ENCODE measurements at places on chromosomes 7 and 10. TPM values are rescaled to one million over a fixed set of nuclear protein-coding genes. Genes with fewer than 3 reads are reported as not detected.

GRCh38 chr10:80172896-80173295 is 32.4 kb downstream of the ANXA11 start:
- no peak for DNase-seq

GRCh38 chr10:69760072-69760471 is 41.6 kb upstream of the COL13A1 start:
- no peak for DNase-seq

DNA sequence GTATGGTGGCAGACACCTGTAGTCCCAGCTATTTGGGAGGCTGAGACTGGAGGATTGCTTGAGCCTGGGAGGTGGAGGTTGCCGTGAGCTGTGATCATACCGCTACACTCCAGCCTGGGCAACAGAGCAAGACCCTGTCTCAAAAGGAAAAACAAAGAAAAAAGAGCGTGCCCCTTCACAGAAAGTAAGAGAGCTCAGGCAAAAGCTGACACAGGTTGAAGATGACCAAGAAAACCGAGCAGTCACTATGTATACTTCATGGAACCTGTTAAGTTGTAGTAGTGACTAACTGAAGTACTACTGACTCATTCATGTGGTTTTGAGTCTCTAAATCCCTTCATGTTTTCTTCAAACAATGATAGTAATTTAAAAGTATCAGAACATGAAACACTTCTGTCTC is 1.2 kb upstream of the PRRT4 start:
- no peak for DNase-seq

SPRN gene
- 3.0 TPM for polyA plus RNA-seq

Measured in muscle of back (tissue), 13 donors.